ENCODE measurements at places on chromosomes 12 and 14. TPM values are rescaled to one million over a fixed set of nuclear protein-coding genes. Genes with fewer than 3 reads are reported as not detected.
A peak's percentile ranks its signal among the peaks of the same experiment; 100 is the strongest.

NRL gene
- 4.9 TPM for total RNA-seq

KRT82 gene
- total RNA-seq, result not detected

AICDA gene
- total RNA-seq, result not detected

MIP gene
- total RNA-seq, result 0.15 TPM

DDN gene
- total RNA-seq, result 0.12 TPM

OTOGL gene
- 0.10 TPM for total RNA-seq

HSPA2 gene
- total RNA-seq, result 14.5 TPM

GRCh38 chr14:92254786-92255185 lies 68.2 kb upstream of the SLC24A4 start:
- no peak for DNase-seq

- DNase-seq, result no peak
Measured at GRCh38 chr12:64058541-64059265, 163.4 kb downstream of the KICS2 start.

DNA sequence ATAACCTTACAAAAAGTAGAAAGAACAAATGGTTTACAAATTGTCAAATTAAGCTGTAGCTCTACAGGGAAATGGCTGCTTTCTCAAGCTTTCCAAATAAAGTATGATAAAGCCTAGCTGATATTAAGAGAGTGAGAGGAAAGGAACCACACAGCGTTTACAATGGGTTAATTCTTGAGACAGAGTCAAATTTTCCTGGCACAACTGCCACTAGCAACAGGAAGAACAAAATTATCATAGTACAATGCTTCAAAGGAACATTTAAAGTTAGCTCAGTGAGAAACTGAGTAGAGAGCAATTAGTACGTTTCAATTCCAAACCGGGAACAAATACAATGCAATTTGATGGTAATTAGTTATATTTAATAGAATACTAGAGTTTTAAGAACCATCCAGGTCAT lies 116.0 kb downstream of the PPP1R12A start:
- no peak for DNase-seq

DNA sequence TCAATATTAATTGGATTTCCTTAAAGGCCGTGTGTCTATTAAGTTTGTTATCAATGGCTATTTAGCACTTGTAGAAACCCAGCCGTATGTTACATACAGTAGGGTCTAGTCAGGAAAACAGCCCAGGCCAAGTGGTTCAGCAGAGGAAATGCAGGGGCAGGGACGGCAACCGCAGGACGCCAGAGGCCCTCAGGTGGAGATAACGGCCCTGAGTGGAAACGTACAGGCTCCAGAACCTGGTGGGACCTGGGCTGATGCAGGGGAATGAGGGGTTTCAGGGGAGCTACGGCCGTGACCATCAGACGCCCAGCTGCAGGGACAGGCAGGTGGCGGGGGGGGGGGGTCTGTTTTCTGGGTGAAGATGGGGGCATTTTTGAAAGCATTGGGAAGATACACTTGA lies 3.7 kb upstream of the ANKLE2 start:
- no peak for DNase-seq

DNA sequence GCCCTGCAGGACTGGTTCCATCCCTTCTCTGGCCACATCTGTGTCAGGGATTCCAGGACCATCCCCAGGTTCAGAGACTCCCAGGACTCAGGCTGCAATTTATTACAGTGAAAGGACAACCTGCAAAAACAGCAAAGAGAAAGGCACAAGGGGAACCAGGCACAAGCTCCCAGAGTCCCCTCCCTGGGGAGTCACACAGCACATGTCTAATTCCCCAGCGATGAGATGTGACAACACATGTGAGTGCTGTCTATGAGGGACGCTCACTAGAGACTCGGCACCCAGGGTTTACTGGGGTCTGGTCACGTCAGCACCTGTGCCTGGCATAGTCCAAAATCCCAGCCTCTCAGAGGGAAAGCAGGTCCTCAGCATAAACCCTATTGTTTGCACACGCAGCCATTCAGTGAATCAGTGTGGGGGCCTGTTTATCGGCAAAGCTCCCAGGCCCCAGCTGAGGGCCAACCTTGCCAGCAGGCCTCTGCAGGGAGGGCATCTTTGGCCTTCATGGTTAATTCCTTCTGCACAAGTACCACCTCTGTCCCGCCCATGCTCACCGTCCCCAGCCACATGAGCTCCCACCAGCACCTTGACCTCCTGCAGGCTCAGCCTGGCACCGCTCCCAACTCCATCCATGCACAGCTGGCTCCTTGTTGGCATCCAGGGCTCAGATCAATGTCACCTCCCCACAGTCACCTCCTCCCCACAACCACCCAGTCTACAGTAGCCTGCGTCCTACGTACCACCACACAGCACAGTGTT lies 198.9 kb upstream of the SFSWAP start:
- no peak for DNase-seq

DNA sequence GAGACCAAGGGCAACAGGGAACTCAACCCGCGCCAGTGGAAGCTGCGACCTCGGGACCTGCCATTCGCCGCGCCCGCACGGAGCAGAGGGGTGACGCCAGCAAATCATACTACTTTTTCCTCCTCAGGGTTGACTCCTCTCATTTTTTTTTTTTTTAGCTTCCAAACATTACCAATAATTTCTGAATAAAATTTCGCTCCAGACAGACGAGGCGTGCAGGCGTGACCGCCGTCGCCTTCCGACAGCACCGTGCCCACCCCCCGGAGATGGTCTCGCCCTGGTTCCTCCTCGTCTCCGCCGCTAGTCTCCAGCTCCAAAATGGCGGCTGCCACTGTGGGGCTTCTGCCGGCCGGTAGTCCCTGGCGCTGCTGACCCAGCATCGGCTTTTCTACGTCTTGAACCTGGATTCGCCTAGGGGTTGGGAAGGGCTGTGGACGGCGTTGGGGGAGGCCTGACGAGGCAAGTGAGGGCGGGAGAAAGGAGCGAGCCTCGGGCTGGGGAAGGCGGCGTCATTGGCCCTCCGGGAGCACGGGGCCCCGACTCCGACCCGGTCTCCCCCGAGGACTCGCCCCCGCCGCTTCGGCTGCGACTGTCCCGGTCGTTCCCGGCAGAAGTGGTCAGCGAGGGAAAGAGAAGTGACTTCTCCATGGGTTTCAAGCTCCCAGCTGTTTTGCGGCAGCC lies at the start of the genes CPSF2 and NDUFB1:
TSS of gene CPSF2 (plus strand) at position 300 of the 681 bp plus-strand sequence. CDS start 9,016 bp downstream, outside the sequence.
TSS of gene NDUFB1 (minus strand) at position 37 of the 681 bp plus-strand sequence. CDS start 4,069 bp downstream, outside the sequence.
- no peak for DNase-seq

GRCh38 chr14:76307786-76308780 lies 67.9 kb upstream of the ESRRB start:
- no peak for DNase-seq

GRCh38 chr14:40394634-40395340 lies 962.6 kb upstream of the FBXO33 start:
- no peak for DNase-seq

GRCh38 chr12:67885375-67886169 lies 103.7 kb upstream of the IFNG-AS1 start:
- DNase-seq, result no peak

DNA sequence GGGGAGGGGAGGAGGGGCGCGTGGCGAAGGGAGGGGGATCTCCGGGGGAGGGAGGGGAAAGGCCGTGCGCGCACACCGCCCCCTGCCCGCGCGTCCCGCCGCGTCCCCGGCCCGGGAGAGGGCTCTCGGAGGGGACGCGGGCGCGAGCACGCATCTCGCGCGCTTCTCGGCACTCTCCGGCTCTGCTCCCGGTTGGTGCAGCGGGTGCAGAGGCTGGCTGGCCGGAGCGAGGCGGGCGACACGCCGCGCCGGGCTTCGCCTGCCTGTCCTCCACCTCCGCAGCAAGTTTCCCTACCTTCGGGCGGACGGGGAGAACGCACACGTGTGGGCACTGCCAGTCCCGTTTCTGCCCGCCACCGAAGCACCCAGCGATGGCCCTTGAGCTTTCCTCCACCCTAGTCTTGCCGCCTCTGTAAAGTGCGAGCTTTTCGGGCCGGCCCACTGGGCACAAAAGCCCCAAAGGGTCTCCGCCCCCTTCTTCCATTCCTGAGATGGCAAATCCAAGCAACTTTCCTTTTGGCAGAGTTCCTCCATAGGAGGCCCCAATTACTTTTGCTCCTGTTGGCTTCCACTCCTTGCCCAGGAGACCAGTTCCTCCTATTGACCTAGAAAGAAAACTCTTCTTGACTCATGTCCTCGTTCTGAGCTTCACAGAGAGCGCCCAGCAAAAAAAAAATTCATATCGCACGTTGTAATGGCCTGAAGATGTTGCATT lies 363 bp upstream of the CSAD start:
- no peak for DNase-seq

- DNase-seq, result no peak
Measured at GRCh38 chr12:123134826-123135225, 16.1 kb downstream of the PITPNM2 start.

DNA sequence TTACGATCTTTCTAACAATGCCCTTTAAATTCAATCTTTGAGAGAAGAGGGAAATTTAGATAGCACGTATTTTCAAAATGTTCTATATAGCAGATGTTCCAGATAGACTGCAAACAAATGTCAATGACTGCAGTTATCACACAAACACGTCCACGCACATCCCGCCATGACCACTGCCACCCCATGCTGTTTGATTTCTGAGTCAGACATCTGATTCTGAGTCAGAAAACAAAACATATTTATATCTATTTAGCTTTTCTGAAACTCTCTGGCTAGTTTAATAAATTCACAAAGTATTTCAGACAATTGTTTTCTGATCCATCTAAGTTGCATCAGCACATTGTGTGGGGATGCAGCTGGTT lies 105.9 kb upstream of the BCAT1 start:
- no peak for DNase-seq

- no peak for DNase-seq
Measured at GRCh38 chr14:93163564-93163963, 21.1 kb downstream of the MOAP1 start.

DNA sequence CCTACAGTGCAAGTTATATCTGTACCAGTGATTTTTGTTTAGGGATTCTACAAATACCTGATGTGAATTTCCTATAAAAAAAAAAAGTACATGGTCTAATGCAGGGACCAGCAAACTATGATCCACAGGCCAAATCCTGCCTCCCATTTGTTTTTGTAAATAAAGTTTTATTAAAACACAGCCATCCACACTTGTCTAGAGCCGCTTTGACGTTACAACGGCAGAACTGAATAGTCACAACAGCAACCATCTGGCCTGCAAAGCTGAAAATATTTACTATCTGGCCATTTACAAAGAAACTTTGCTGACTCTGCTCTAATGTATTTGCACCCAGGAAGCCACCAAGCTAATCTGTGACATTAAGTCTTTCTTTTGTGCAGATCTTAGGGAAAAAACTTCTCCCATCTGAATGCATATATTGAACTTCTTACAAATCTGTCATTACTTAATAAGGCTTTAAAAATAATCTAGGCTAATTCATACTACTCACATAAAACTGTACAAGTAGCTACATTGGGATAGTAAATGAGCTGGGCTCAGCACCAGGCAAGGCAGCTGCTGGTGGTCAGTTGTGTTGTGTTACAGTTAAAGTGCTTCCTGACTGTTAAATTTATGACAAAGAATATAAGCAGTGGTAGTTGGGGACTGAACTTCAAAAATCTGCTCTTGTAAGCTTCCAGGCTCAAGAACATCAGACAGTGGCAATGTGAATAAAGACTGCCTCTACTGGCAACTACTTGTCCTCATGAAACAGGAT lies 303.3 kb downstream of the MED13L start:
- no peak for DNase-seq

- no peak for DNase-seq
Measured at GRCh38 chr14:105087963-105088811, 23.0 kb upstream of the GPR132 start.

GRCh38 chr14:97328743-97329142 lies 531.6 kb downstream of the VRK1 start:
- no peak for DNase-seq

- DNase-seq, result no peak
Measured at GRCh38 chr12:16586350-16587109, 19.4 kb downstream of the LMO3 start.

DNA sequence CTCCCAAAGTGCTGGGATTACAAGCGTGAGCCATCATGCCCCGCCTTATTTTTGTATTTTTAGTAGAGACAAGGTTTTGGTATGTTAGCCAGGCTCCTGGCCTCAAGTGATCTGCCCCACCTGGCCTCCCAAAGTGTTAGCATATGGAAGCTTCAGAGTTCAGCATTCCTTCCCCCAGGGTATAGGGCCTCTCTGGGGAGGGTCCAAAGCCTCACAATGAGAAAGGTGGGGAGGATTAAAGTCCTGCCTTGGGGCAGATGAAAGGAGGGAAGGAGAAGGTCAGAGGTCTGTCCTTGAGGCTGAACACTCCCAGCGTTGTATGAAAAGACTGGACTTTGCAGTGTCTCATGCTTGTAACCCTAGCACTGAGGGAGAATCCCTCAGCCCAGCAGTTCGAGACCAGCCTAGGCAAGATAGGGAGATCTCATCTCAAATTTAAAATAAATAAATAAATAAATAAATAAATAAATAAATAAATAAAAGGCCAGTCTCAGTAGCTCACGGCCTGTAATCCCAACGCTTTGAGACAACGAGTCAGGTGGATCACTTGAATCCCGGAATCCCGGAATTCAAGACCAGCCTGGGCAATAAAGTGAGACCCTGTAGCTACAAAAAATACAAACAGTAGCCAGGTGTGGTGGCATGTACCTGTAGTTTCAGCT lies 22.0 kb upstream of the RCOR1 start:
- DNase-seq, result no peak

GRCh38 chr12:24719293-24719721 lies 229.6 kb downstream of the BCAT1 start:
- DNase-seq, result peak; percentile 5

DNA sequence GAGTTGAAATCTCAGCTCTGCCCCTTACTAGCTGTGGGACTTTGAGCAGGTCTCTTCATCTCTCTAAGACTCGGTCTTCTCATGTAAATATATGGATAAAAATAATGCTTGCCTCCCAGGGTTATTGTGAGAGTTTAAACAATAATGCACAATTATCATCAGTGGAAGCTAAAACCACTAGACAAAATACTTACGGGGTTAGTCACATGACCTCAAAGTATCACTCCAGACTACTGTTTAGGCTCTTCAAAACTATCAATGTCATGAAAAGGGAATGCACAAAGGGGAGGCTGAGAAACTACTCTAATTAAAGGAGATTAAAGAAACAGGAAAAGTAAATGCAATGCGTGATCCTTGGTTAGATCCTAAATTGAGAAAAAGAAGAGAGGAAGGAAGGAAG lies 24.5 kb upstream of the TSPAN11 start:
- DNase-seq, result no peak

GRCh38 chr12:109989380-109989779 lies 6.8 kb downstream of the GIT2 start:
- no peak for DNase-seq

DNA sequence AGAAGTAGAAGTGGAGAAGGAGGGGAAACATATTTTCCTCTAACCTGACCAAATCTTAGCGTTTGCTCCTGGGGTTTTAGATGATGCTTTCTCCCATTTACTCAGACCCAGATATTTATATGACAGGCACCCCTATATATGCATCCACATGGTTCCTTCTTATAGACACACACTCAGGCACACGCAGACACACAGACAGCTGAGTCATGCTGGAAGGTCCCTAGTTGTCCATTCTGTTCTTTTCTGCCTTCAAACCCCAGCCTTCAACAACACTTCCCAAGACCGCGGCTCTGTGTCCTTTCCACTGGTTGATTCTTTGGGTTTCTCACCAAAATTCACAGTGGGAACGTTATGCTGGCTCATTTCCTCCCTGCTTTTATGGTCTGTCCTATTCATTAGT lies 52.1 kb downstream of the HSPB8 start:
- no peak for DNase-seq

Data from glomerular endothelial cell (primary cell).